Stimulated activated CD8-positive, alpha-beta memory T cell treated with anti-CD3 and anti-CD28 coated beads, Interleukin-15, amount 100 ng/mL, for 4 hours (primary cell): ENCODE measurements at places on chromosomes 5 and 9.

DNA sequence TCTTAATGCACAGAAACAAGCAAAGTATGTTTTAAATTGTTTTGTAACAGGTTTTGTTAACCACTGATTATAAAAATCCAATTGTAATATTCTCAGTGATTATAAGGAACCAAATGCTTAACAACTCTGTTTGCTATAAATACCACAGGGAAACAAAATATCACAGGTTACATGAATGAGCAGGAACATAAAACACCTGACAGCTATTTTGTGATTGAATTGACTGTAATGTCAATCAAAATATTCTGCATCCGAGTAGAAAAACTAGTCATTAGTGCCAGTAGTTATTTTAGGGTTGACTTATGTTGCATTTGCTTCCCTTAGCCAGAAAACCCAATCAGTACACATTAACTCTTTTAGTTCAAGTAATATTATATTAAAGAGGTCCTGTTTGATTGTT is 1707.8 kb upstream of the ACO1 start:
- DNase-seq, result no peak

DNA sequence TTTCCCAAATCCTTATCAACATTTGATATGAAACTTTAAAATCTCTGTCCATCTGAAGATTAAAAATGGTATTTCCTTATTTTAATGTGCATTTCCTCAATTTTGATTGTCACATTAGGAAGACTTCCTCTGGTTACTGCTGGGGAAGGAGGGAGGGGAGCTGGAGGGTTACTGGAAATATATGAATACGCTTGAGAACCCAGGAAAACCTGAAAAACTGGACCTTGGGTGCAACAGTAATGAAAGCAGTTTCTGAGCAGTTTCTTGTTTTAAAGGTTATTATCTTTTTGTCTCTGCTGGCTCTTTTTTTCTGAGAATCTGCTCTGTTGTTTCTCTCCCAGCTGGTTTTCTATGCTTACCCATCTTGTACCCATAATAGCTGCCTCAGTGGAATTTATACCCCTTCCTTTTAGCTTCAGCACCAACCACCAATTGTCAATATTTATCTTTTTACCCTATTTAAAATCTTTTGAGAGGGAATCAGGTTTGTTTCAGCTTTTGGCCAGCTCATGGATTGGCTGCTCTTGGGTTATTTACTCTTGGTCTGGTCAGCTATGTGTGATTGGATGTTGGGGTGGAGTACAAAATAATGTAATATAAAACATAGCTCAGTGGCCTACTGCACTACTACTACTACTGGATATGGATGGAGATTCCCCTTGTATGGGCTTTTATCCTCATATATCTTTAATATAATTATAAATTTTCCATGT is 67.4 kb downstream of the UNC13B start:
- no peak for DNase-seq

GRCh38 chr9:121731919-121732318 is 80.5 kb downstream of the DAB2IP start:
- no peak for DNase-seq

DNA sequence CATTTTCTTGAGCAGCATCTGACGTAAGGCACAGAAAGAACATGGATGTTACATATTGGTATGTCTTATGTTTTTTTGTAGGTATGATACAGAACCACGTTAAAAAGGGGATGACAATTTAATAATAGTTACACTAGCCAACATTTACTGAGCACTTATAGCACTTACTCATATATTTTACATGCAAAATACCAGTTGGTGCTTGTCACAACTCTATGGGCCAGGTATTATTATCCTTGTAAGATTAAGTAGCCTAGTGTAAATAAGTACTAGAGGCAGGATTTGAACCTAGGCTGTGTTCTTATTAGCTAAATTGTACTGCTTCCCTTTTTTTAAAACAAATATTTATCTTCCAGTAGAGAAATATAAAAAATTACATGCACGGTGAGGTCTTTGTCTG is 83.5 kb downstream of the RANBP17 start:
- DNase-seq, result no peak

- DNase-seq, result no peak
These were observed 429.3 kb downstream of the TMEM232 start for GRCh38 chr5:110297152-110297670.

DNA sequence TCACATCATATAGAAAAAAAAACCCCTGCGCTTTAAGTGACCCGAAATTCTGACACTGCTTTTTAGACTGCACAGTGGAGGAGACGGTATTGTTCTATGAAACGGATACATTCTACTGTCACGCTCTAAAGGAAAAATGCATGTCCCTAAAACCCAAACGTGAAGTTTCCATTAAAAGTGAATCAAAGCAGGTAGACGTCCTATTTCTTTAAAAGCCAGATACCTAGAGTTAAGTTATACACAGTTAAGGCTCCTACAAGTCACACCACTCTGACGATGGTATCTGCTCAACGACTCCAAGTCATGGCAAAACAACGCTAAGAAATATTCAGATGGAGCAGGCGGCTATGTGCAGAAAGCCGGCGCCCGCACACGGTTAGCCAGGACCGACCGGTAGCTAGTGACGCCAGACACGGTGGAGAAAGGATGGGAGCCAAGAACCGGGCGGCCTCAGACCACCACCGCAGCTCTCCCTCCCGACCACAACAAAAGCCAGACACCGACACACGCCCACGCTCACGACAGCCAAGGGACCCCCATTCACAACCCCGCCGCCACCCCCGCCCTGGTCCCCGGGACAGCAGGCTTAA is 734 bp downstream of the SKP1 start:
- DNase-seq, result no peak

- no peak for DNase-seq
These were observed 8.3 kb upstream of the RETREG1 start for GRCh38 chr5:16625096-16625495.

GRCh38 chr9:84597131-84597530 is 72.4 kb upstream of the NTRK2 start:
- no peak for DNase-seq

GRCh38 chr5:32230356-32231099 is 56.4 kb upstream of the GOLPH3 start:
- DNase-seq, result no peak

- no peak for DNase-seq
These were observed 128.3 kb downstream of the EFNA5 start for GRCh38 chr5:107542428-107542827.

GRCh38 chr5:123868881-123869280 is 356.9 kb downstream of the CSNK1G3 start:
- no peak for DNase-seq

DNA sequence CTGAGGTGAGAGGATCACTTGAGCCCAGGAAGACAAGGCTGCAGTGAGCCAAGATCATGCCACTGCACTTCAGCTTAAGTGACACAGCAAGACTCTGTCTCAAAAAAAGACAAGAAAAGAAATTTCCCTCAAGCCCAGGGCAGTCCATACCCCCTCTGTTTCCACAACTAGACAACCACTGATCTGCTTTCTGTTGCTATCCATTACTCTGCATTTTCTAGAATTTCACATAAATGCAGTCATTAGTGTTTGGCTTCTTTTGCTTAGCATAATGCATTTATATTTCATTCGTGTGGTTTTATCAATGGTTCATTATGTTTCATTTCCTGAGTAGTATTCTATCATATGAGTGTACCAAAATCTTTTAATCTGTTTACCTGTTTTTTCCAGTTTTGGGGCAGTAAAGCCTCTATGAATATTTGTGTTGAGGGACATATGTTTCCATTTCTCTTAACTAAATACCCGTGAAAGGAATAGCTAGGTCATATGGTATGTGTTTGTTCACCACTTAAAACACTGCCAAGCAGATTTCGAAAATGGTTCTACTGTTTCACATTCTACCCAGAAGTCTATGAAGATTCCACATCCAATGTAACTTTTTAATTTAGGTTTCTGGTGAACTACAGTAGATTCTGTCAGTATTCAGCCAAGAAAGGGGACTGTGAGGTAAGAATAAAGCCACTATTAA is 271.8 kb downstream of the ZNF608 start:
- no peak for DNase-seq

GRCh38 chr9:93536167-93536566 is 40.2 kb upstream of the PHF2 start:
- no peak for DNase-seq
